Right ventricle myocardium inferior (tissue), 1 donor: ENCODE measurements at places on chromosomes 6 and 20. TPM values are rescaled to one million over a fixed set of nuclear protein-coding genes. Genes with fewer than 3 reads are reported as not detected.

- peak; percentile 56 for DNase-seq
Measured at GRCh38 chr20:3758566-3758965, 9.0 kb downstream of the ADISSP start.

- no peak for DNase-seq
Measured at GRCh38 chr6:161658211-161658610, 384.4 kb upstream of the AGPAT4 start.

DNA sequence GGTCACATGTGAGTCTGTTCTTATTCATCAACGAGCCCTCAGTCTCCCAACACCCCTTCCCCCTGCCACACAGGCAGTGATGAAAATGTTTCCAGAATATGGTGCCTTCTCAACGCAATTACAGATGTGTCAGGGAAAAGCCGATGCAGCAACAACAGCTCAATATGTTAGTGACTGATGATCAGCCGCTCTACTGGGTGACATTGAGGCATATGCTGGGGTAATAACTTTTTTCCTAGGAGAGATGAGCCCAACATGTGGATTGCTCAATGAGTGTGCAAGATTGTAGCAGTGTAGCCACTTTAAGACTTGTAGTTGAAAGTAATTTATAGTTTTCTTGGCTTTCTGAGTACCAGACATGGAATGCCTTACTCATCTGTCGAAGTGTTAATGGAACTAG lies 49.4 kb downstream of the DTD1 start:
- DNase-seq = no peak

Gene CGAS
- 0.92 TPM for total RNA-seq

Gene RWDD1
- 72.6 TPM for total RNA-seq

Gene CLPSL1
- not detected for total RNA-seq

GRCh38 chr20:36435592-36436541 lies 105.5 kb upstream of the MYL9 start:
- peak; percentile 86 for DNase-seq

DNA sequence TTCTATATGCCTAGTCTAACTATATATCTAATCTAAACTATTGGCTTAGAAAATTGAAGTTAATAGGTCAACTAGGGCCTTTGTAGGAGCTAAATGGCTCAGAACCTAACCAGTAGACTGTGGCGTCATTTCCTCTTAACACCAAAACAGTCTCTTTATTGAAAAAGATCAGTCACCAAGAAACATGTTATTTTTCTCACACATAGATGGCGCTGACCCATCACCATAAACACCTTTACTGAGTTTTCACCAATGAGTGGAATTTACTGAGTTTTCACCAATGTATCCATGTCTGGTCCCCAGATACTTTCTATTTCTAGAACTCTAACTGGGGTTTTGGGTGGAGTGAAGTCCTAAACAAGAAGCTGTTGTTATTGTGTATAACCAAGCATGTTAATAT lies 636.0 kb downstream of the BCKDHB start:
- no peak for DNase-seq

GRCh38 chr6:157984686-157985225 lies 3.1 kb downstream of the SYNJ2 start:
- DNase-seq = no peak

DNA sequence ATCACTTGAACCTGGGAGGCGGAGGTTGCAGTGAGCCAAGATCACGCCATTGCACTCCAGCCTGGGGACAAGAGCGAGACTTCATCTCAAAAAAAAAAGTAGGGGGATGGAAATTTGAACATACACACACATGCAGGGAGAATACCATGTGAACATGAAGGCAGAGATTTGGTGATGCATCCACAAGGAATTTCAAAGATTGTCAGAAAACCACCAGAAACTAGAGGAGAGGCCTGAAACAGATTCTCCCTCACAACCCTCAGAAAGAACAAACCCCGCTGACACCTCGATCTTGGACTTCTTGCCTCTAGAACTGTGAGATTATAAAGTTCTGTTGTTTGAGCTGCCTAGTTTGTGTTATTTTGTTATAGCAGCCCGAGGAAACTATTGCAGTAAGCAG lies 125.5 kb downstream of the GPX5 start:
- no peak for DNase-seq

GRCh38 chr6:21213492-21213891 lies 380.1 kb upstream of the SOX4 start:
- no peak for DNase-seq

Gene CGA
- 0.49 TPM for total RNA-seq

- no peak for DNase-seq
Measured at GRCh38 chr6:163839296-163839695, 424.8 kb downstream of the QKI start.

GRCh38 chr6:75530696-75531095 lies 37.1 kb upstream of the FILIP1 start:
- DNase-seq = no peak

Gene BNIP5
- total RNA-seq = not detected

GRCh38 chr6:1076531-1077459 lies 235.1 kb upstream of the FOXQ1 start:
- DNase-seq = no peak

Gene OTOR
- total RNA-seq = not detected

DNA sequence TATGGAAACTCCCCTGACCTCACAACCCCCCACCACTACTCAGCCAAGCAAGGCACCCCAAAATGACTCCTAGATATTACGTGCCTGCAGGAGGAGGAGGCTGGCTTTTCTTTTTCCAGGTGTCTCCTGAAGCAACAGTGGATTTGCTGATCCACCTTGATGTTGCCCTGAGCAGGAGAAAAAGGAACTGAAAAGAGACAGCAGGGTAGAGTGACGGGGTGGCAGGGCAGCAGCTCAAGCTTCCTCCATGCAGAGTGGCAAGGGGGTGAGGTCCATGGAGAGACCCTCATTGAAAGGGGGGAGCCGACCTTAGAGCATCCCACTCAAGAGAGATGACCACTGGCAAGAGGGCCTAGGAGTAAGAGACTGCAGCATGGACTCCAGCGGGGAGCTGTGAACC lies 112.0 kb upstream of the SIRPA start:
- no peak for DNase-seq

DNA sequence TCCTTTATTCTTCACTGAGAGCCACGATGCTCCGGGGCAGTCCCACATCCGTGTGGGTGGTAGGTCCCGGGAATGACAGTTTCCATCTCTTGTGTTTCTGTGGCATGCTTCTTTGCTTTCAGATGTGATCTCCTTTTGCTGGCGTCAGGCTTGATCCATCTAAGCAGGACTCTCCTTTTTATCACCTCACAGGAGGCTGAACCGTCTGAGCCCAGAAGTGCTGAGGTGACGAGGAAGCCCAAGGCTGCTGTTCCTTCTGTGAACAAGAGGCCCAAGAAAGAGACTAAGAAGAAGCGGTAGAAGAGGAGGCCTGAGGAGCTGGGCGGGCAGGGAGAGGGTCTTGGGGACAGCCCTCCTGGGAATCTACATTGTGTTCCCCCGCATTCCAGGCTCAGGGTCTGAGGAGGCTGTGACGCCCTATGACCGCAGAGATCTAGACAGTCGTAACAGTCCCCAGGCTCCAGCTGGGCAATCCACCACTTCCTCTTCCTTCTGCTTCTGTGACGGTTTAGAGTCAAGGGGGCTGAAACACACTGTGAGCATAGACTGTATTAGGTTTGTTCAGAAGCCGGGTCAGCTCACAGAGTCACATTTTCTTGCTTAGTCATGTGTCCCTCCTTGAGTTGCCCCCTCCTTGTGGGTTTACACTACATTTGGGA lies 26.8 kb downstream of the MANBAL start:
- DNase-seq = no peak

GRCh38 chr6:44655412-44656342 lies 268.2 kb downstream of the CDC5L start:
- DNase-seq = peak; percentile 75

DNA sequence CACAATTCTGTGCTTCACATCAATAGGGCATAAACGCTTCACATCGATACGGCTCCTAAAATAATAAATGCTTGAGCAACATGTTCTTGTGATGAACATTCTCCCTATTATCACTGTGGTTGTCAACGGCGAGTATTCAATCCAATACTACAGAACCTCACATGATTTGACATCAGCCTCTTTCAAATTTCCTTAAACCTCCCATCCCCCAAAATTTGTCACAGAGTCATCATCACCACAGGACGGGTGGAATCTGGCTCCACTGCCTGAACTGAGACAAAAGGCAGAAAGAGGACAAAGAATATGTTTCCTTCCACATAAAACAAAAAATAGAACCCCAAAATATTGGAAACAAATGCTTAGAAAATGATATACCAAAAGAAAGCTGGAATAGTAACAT lies 7.3 kb downstream of the THEMIS start:
- no peak for DNase-seq

GRCh38 chr20:18431206-18431605 lies 35.6 kb downstream of the DZANK1 start:
- DNase-seq = no peak

Gene LHFPL5
- not detected for total RNA-seq

Gene BCAS1
- total RNA-seq = not detected

DNA sequence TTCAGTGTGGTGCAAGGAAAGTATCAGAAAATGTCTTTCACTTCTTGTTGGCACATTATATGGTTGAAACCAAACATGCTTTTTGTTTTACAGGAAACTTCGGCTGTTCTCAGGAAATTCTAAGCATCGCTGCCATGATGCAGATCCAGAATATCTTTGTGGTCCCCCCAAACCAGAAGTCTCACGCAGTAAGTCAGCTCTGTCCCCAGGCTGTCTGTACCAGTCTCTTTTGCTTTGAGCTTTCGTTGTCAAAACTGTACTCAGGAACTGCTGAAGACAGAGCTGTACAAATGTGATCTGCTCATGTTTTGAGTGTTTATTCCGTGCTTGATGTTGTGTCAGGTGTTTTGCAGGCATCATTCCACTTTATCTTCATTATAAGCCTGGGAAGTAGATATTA lies 59.6 kb downstream of the DHX35 start:
- DNase-seq = no peak

GRCh38 chr6:93418408-93419303 lies 703 bp downstream of the EPHA7 start:
- DNase-seq = peak; percentile 63
